ENCODE measurements at places on chromosomes 3 and 15.

- DNase-seq: peak; percentile 88
Measured at GRCh38 chr15:74384881-74385643, 17.6 kb upstream of the CYP11A1 start.

- no peak for DNase-seq
Measured at GRCh38 chr3:58408906-58409305, 24.7 kb downstream of the PDHB start.

GRCh38 chr15:80668546-80669236 is 26.4 kb upstream of the ABHD17C start:
- DNase-seq: no peak

GRCh38 chr3:152298393-152299248 is 29.9 kb downstream of the MBNL1 start:
- peak; percentile 78 for DNase-seq

DNA sequence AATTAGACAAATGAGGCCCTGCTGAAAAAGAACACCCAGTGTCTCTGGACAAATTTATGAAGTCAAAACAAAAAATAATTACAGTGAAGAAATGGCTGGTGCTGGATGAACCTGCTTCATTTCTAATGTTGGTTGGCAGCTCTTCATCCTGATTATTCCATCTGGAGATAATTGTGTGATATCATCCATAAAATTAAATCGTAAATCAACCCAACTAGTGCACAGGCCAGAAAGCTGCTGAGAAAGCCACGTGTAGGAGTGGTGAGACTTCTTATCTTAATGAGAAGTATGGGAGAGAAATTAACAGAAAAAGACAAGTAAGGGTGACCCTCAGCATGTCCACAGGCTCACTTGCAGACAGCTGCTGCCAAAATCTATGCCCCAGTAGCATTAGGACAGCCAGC is 465.2 kb upstream of the TGFBR2 start:
- DNase-seq: no peak

GRCh38 chr3:120202363-120202762 is 82.7 kb downstream of the GPR156 start:
- no peak for DNase-seq

DNA sequence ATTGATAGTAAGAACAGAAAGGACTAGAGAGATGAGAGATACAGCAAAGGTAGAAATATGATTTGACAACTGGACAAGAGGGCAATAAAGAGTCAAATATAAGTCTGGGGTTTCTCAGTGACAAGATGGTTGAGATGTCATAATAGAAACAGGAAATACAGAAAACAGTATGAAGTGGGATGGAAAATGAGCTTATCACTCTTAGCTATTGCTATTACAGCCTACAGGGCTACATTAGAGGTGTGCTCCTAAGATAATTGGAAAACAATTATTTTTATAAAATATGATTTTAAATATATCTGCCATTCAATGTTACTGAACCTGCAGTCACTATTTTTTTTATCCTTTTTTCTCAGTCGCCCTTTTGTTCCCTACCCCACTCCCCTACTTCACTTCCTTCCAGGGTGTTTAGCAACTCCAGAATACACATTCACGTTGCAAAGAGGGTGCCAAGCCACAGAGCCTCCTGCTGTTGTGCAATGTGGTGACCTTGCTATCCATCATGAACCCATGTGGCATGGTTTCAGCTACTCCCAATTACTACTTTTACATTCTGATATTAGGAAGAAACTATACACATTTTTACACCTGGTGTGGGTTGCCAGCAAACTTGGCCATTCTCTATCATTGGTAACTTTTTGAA is 6.0 kb downstream of the NRG4 start:
- DNase-seq: peak; percentile 24

DNA sequence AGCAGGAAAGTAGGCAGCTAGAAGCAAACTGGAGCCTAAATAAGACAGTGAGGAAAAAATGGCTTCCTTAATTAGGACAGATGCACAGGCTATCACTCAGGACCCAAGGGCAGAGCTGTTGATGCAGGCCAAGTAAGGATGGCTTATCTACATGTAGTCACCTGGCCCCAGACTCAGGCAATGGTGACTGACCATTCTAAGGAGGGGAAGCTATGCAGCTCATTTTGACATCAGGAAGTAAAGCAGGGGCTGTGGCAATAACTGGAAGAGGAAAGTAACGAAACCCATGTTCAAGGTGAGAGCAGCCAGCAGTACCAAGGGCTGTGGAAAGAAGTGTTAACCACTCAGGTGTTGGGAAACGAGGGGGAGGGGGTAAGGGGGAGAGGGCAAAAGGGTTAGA is 16.2 kb downstream of the ACAD11 start:
- DNase-seq: no peak

GRCh38 chr3:191294291-191294690 is 34.9 kb upstream of the CCDC50 start:
- no peak for DNase-seq

DNA sequence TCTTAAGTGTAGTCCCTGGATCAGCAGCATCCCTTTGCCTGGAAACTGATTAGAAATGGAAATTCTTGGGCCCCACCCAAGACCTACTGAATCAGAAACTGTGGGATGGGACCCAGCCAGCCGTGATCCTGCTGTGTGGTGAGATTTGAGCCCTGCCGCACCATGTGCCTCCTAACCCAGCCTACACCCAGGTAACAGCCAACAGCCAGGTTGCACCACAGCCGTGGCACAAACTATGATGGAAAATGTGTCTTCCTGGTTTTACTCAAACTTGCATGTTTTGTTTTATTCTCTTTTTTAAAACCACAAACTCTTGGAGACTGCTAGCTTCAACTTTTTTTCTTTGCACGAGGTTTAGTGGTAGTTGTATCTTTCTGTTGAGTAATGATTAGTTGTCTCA is 2.6 kb downstream of the LIMD1 start:
- no peak for DNase-seq

DNA sequence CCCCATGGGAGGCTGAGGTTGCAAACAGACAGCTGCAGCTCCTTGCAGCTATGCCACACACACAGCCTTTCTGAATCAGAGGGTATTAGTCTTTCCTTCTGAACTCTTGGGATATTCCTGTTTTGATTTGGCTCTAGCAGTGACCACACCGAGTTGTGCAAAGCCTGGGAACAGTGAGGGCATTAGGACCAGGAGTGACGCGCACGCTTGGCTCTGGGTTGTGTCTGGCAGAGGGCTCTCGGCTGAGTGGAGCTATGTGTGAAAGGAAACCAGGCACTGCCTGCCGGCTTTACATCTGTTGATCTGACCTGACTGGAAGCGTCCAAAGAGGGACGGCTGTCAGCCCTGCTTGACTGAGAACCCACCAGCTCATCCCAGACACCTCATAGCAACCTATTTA is at the start of gene GALNT15:
TSS of gene GALNT15 (plus strand) at position 292 of the 400 bp plus-strand sequence. CDS start 472 bp downstream, outside the sequence.
- no peak for DNase-seq

- DNase-seq: no peak
Measured at GRCh38 chr3:150611666-150612065, 8.5 kb downstream of the SELENOT start.

- no peak for DNase-seq
Measured at GRCh38 chr3:186022931-186023330, 85.1 kb upstream of the TRA2B start.

GRCh38 chr15:51884517-51885236 is 55.2 kb downstream of the TMOD3 start:
- DNase-seq: no peak

DNA sequence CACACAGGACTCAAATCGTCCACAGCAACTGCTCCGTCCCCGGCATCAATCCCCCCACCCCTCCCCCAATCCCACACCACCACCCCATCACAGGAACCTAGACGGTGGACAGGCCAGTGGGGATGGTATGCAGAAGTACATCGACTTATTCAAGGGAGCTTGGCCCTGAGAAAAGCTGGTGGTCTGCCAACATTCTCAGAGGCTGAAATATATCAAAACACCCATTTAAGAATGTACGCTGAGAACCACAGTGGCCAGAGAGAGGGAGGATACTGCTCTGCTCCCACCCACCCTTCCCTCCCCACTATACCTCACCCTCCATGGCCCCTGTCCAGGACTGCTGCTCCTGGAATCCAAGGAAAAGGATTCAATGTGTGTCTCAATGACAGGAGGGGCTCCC is 12.4 kb upstream of the USP3 start:
- DNase-seq: no peak

DNA sequence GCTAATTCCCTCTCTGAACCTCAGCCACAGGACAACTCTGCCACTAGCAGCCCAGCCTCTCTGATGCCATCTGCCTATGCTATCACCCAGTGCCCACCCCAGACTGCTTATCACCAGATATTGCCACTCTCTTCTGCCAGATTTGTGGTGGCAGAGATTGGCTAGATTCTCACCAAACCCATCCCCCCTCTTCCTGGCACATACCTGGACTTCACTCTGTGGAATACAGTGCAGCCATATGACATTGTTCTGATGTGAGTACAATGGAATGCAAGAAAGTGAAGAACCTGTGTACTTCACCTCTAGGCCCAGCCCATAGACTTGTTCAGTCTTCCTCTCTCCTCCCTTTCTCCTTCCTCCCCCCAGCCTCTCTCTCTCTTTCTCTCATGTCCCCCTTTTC is 46.9 kb upstream of the NTRK3 start:
- no peak for DNase-seq

- no peak for DNase-seq
Measured at GRCh38 chr15:31001702-31002101, 10.3 kb upstream of the MTMR10 start.

DNA sequence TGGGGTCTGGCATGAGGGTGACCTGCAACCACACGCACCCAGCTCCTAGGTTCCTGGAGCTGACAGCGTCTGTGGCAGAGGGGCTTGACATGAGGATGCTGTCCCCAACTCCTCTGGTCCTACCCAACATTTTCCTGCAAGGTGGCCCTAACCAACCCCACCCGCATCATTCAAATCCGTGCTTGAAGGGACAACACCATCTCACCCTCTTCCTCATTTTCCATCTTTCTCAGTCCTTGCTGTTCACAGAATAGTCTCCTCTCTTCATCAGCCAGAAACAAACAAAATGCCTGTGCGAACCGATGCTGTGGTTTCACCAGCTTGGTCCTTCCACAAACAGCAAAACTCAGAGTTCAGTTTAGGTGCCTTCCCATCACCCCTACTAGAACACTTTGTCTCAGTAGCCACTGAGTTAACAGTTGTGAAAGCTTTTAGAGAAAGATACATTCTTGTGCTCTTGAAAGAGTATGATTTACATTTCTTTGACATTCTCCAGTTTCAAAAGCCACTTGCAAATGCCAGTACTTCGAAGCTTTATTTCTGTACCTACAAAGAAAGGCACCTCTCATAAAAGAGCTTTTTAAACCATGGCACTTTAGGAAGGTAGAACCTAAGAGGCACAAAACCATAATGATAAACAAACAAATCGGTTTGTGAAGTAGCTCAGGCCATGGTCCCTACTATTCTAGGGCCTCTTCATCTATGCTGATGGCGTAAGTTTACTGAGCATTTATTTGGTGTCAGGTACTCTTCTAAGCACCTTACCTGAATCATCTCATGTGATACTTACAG is 360.1 kb downstream of the SHQ1 start:
- no peak for DNase-seq

GRCh38 chr3:81437683-81438082 is 323.8 kb downstream of the GBE1 start:
- no peak for DNase-seq

- DNase-seq: no peak
Measured at GRCh38 chr3:69490971-69491370, 105.1 kb upstream of the FRMD4B start.

DNA sequence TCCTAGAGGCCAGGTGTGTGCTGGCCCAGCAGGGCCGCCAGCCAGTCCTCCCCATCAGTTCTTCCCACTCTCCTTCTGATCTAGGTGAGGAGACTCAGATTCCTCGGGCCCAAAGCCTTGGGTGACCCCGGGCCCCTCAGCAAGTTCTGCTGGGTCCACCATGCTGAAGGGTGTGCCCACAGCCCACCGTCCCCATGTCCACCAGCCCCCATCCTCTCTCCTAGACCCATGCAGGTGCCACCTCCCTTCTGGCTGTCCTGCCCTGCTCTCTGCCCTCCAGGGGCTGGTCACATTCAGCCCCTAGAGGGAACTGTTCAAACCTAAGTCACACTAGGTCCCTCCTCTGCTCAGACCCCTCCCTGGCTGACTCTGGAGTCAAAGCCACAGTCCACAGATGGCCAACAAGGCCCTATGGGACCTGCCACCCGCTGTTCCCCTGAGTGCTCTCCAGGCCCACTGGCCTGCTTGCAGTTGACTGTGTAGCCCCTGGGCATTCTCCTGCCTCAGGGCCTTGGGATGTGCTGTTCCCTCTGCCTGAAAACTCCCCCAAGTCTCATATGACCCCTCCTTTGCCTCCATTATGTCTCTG is 878 bp upstream of the TLR9 start:
- no peak for DNase-seq

GRCh38 chr3:15635121-15635661 is 33.6 kb downstream of the BTD start:
- DNase-seq: no peak

- DNase-seq: no peak
Measured at GRCh38 chr3:129608087-129608935, 1.8 kb upstream of the PLXND1 start.

- DNase-seq: no peak
Measured at GRCh38 chr15:66721020-66721419, 19.0 kb downstream of the SMAD6 start.

All from CD4-positive, alpha-beta T cell treated with Interleukin-4 for 1 hour (primary cell).